Activated CD4-positive, alpha-beta memory T cell treated with anti-CD3 and anti-CD28 coated beads, Interleukin-2, amount 10 ng/mL, durations not matched to agents 7 days and 5 days (primary cell): ENCODE measurements at places on chromosomes 2 and 18. TPM values are rescaled to one million over a fixed set of nuclear protein-coding genes. Genes with fewer than 3 reads are reported as not detected.

- no peak for DNase-seq
These were observed 49.3 kb downstream of the CIB4 start for GRCh38 chr2:26591619-26592505.

GRCh38 chr2:907706-908105 lies 42.9 kb upstream of the SNTG2 start:
- DNase-seq = no peak

DNA sequence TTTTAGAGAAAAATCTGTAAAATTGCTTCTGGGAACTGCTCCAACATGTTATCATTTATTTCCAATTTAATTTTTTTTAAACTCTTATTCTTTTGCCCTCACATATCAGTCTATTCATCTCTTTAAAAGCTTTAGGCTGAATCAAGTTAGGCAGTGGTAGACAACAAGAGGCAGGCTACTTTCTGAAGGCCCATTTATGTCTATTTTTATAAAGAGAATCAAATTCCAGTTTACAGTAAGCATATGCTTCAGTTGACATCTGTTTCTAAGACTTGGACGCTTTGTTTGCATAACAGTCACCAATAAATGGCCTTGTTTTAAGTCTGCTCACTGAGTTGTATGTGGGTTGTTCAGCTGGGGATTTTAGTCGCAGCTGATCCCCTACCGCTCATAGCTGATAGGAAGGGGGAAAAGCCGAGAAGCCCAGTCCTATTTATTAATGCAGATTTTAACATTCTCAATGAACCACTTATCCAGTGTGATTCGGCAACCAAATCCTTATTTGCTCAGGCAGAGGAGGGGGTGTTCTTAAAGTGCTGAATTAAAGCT lies 260.4 kb upstream of the SIX3 start:
- no peak for DNase-seq

DNA sequence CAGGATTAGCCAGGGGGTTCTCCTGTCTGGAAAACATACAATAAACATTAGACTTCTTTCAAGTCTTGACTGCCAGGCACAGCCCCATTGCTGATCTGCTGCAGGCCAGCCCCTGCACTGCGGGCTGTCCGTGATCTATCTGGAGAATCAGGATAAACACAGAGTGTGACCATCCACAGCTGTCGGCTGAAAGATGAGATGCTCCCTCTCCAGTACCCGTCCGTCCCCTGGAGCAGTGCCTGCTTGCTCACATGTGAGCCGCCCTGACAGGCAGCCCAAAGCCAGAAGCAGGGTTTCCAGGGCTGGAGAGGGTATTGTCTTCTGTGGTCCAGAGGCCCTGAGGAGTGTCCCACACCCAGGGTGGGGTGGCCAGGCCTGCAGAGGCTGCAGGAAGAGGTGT lies 46.1 kb upstream of the FOSL2 start:
- DNase-seq = no peak

Gene POLR1A
- 29.7 TPM for total RNA-seq

Gene B3GNT2
- total RNA-seq = 29.1 TPM

Gene NMUR1
- total RNA-seq = 3.4 TPM

Gene RESP18
- not detected for total RNA-seq

Gene LNPK
- total RNA-seq = 43.5 TPM

Gene IL1A
- total RNA-seq = 4.8 TPM
